Esophagus squamous epithelium (tissue), 5 donors: ENCODE measurements at places on chromosomes 6 and 20. TPM values are rescaled to one million over a fixed set of nuclear protein-coding genes. Genes with fewer than 3 reads are reported as not detected.

- DNase-seq = no peak
Measured at GRCh38 chr20:51021067-51022025, 1.6 kb downstream of the KCNG1 start.

- no peak for DNase-seq
Measured at GRCh38 chr20:34638532-34638931, 38.4 kb downstream of the PIGU start.

DNA sequence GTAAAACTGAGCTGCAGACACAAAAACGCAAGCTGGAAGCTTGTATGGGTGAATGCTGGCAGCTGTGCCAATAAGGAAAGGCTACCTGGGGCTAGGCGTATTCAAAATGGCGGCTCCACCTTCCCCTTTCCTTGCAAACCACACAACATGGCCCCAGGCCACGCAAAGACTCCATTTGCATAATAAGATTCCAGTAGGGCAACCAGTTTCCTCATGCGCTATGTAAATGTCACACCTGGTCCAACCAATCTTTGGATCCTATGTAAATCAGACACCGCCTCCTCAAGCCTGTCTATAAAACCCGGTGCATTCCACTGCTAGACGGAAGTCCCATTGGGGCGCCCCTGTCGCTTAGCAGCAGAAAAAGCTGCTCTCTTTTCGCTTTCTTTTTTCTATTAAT is 505.9 kb upstream of the BTBD3 start:
- DNase-seq = no peak

The AKAP7 gene
- 6.2 TPM for total RNA-seq
